Transverse colon (tissue), 4 donors: ENCODE measurements at places on chromosomes 5 and 9. TPM values are rescaled to one million over a fixed set of nuclear protein-coding genes. Genes with fewer than 3 reads are reported as not detected.

DNA sequence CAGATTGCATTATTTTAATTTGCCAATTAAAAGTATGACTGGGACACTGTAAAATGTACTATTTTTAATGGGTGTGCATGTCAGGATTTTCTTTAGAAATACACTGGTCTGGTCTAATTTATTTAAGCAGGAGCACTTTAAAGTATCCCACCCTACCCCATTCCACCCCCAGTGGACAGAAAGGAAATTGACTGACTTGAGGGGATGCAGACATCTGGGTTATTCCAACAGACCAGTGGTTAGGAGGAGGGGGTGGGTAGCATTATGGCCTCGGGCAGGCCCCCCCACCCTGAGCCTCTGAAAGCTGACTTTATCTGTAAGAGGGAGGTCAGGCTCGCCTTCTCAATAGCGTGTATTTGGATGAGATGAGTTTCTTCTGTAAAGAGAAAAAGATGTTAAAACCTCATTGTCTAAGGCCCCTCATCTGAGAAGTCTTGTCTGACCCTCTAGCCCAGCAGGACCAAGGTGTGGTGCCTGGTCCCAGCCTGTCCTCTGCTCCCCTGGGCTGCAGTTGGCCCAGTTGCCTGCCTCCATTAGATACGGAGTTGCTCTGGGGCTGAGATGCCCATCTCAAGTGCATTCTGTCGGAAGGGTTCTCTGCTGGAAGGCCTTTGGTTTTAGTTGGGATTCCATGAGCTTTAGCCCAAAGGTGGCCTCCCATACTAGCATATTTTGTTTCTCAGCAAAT lies 4.4 kb downstream of the HNRNPAB start:
- H3K27ac ChIP-seq = peak overlapping the region; percentile 99
- no peak overlapping the region for H3K4me3 ChIP-seq
- H3K36me3 ChIP-seq = no peaks in the 10 kb centered on the region
- no peaks in the 10 kb centered on the region for H3K27me3 ChIP-seq
- peaks cover 64% of the 10 kb centered on the region for H3K4me1 ChIP-seq
- DNase-seq = no peak

- no peak overlapping the region for H3K27ac ChIP-seq
- no peaks in the 10 kb centered on the region for H3K4me1 ChIP-seq
- peaks cover 20% of the 10 kb centered on the region for H3K27me3 ChIP-seq
Observed at GRCh38 chr5:10987276-10987924, 226.4 kb upstream of the DAP start.

The DPYSL3 gene
- 27.6 TPM for total RNA-seq

- no peak overlapping the region for H3K4me3 ChIP-seq
- DNase-seq = no peak
- H3K36me3 ChIP-seq = no peaks in the 10 kb centered on the region
- no peaks in the 10 kb centered on the region for H3K27me3 ChIP-seq
- no peak overlapping the region for H3K27ac ChIP-seq
Observed at GRCh38 chr5:153276151-153276550, 214.3 kb upstream of the GRIA1 start.

- DNase-seq = peak; percentile 43
- no peak overlapping the region for H3K4me3 ChIP-seq
- H3K27ac ChIP-seq = no peak overlapping the region
- H3K27me3 ChIP-seq = no peaks in the 10 kb centered on the region
Observed at GRCh38 chr5:172077664-172078425, 71.4 kb upstream of the FBXW11 start.

The CDH18 gene
- total RNA-seq = not detected

DNA sequence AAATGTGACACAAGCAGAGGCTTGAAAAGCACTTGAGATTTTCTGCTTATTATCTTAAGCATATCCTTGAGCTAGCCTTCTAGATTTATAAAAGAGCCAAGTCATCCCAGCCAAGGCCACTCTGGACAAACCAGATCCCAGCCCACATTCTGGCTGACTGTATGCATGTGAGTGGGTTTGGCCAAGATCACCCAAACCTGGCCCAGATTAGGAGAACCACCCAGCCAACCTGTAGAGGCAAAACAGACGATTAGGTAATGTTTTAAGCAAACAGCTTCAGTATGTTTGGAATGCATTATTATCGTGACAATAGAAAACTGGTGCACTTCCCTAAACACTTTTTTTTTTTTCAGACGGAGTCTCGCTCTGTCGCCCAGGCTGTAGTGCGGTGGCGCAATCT lies 151.9 kb downstream of the SPATA31D1 start:
- H3K27ac ChIP-seq = no peak overlapping the region
- no peaks in the 10 kb centered on the region for H3K4me1 ChIP-seq
- DNase-seq = no peak
- H3K36me3 ChIP-seq = no peaks in the 10 kb centered on the region
- no peaks in the 10 kb centered on the region for H3K27me3 ChIP-seq
